ENCODE measurements at places on chromosomes 7 and 10.

- no peak for DNase-seq
Observed at GRCh38 chr7:49707891-49708290, 65.5 kb upstream of the VWC2 start.

- no peak for DNase-seq
Observed at GRCh38 chr7:129465080-129465479, 30.8 kb downstream of the STRIP2 start.

DNA sequence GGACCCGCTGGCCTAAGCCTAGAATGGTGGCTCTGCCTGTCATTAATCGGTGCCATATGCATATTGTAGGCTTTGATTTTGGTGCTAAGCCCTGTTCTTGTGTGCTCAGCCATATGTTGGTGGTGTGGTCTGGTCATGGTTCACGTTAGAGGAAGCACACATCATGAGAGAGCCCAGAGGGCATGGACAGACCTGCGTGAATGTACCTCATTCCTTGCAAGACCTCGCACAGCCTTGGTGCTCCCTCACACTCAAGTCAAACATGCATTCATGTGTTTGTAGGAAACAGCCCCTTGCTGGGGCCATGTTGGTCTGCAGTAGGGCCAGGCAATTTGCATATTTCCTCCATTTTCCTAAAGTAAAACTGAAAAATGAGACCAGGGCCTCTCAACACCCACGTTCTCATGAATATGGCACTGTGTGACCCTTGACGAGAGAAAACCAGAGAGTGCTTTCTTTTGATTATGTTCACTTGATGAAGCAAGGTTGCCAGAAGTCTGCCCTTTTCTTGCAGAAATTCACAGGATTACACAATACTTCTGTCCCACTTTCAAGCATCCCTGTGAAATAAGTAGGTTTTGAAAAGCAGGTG, 268.7 kb downstream of the CELF2 start:
- no peak for DNase-seq

DNA sequence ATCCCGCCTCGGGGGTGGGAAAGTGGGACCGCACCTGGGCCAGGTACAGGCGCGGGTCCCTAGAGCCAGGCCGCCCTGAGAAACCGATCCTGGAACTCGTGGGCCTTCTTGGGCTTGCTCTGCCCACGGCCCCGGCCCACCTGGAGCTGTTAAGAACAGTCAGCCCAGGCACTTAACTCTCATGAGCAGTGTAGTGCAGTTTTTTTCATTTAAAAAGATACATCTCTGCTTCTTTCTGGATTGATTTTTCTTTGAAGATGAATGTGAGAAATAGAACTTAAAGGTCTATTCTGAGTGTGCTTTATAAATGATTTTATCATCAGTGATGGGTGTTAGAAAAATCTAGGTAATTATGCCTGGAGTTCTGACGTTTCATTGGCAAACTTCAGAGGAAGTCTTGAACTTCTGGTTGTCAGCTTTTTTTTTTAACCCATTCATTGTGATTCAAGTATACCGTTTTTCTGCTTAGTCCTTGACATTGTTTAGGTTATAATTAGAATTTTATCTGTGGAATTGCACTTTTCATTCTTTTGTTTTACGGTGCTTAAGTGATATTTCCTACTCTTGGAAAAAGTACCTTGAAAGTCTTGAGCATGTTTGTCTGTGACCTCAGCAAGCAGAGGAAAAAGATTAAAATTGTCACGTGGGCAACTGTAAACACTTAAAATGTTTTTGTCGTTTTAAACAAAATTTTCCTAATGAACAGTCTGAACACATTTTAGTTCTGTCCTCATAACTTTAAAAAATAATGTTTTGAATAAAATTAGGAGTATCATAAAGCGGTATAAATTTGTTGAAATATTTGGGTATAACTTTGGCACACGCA, 906 bp downstream of the CDK1 start:
- no peak for DNase-seq

GRCh38 chr7:44471436-44471835, 19.0 kb downstream of the NUDCD3 start:
- DNase-seq: no peak

DNA sequence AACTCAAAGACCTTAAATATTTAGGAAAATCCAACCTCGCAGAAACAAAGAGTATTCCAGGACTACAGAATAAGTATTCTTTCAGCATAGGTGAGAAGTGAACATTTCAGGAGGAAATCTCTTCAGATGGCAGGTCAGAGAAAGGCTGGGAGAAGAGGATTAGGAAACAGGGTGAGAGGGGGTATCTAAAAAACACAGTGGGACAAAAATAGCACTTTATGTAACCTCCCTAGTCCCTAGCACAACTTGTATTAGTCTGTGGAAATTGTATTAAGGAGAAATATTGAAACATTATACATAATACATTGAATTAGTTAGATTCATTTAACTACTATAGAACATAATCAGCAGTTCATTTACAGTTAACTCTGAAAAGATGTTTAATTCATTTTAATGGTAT, 192.3 kb downstream of the CACNB2 start:
- no peak for DNase-seq

- no peak for DNase-seq
Observed at GRCh38 chr10:88642209-88642608, 22.0 kb upstream of the LIPF start.

- DNase-seq: no peak
Observed at GRCh38 chr7:5553298-5553877, 129.8 kb upstream of the TNRC18 start.

- no peak for DNase-seq
Observed at GRCh38 chr7:131844369-131844768, 287.9 kb upstream of the PODXL start.

GRCh38 chr7:12570168-12570533, 369 bp upstream of the SCIN start:
- DNase-seq: no peak

DNA sequence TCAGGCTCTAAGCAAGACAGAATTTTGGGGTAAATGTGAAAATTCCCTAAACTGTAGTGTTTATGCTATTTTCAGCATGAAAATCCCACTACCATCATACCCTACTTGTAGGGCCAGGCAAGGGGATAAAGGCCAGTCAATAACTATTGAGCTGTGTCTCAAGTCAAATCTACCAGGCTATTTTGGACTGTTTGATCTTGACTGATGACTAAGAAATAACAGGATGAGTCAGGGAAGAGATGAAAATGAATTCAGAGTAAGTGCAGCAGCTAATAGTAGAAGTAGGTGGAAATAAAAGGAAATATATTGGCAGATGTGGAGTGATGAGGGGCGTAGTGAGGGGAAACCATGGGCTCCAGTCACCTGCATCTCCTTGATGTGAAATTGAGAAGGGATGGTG, 225.8 kb upstream of the PHYHIPL start:
- no peak for DNase-seq

DNA sequence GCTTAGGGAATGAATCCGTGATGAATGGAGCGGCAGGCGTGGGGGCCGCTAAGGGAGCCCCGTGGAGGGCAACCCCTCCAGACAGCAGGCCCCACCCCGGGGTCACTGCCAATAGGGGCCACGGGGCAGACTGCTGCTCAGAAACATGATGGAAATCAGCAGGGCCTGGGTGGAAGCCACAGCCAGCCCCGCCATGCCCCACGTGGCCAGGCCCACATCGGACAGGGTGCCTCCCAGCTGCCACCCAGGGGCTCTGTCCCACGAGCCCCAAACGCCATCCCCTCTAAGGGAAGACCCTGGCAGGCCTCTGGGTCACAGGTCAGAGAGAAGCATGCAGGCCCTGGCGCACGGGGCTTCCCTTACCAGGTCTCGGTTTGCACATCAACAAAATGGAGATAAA, 28.4 kb downstream of the TNRC18 start:
- no peak for DNase-seq

- no peak for DNase-seq
Observed at GRCh38 chr10:73959484-73960243, 38.3 kb upstream of the VCL start.

DNA sequence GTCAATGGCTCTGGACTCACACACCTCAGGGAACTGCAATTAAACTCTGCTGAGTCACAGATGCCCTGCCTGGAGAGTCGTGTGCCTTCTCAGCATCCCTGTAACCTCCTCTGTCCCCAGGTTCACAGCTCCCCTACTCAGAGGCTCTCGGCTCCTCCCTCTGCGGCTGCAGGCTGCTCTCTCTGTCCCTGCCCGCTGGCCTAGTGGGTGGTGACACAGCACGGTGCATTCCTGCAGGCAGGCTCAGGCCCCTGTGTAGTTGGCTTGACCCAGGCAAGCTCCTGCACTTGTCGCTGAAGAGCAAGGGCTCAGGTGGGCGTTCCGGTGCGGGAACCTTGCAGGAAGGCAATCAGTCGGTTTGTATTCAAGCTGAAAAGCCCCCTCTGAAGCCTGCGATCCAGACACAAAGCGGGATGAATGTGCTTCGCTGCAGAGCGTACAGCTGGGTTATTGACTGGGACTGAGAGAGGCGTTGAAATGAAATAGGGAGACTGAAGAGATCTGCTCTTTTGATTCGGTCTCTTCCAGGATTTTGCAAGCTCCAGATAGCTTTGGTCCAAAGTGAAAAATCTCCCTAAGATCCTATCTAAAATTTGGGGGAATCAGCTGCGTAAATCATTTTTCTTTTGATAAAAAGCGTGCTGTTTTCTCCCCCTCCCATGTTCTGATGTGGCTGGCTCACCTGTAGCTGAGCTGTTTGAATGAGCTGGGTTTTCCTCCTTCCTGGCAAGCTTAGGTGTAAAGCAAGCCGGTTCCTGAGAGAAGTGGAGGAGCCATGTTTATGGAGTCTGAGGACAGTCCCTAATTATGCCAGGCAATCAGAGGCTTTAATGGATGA, 208.7 kb upstream of the PHYHIPL start:
- no peak for DNase-seq

- DNase-seq: no peak
Observed at GRCh38 chr7:155009570-155010157, 6.7 kb upstream of the PAXIP1 start.

DNA sequence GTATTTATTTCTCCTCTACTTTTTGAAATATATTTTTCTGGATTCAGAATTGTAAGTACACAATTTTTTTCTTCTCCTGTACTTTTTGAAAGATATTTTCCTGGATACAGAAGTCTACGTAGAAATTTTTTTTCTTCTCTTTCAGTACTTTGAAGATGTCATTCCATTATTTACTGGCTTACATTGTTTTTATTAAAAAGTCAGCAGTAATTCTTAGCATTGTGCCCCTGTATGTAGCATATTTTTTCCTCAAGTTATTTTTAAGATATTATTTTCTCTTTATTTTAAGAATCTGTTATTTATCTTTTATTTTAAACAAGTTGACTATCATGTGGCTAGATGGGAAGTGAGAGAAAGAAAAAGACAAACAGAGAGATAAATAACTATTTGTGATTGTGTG, 119.0 kb upstream of the NPSR1 start:
- DNase-seq: no peak

GRCh38 chr10:99531696-99532593, 797 bp upstream of the NKX2-3 start:
- no peak for DNase-seq

DNA sequence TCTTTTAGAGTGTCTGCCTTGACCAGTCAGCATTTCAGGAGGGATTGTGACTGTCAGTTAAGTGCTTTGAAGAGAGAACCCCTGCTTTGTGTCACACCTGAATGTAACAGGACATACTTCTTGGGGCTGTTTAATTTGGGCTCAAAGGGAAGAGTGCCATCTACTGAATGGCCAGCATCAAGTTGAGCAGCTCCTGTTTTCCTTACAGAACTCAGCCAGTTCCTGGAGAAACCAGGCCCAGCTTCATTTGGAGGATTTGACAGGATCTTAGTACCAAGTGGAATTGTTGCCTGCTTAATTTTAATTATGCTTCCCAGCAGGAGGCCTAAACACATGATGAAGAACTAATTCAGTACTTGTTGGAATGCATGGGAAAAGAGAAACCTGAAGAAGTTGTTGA, 8.3 kb downstream of the ADD3 start:
- no peak for DNase-seq

DNA sequence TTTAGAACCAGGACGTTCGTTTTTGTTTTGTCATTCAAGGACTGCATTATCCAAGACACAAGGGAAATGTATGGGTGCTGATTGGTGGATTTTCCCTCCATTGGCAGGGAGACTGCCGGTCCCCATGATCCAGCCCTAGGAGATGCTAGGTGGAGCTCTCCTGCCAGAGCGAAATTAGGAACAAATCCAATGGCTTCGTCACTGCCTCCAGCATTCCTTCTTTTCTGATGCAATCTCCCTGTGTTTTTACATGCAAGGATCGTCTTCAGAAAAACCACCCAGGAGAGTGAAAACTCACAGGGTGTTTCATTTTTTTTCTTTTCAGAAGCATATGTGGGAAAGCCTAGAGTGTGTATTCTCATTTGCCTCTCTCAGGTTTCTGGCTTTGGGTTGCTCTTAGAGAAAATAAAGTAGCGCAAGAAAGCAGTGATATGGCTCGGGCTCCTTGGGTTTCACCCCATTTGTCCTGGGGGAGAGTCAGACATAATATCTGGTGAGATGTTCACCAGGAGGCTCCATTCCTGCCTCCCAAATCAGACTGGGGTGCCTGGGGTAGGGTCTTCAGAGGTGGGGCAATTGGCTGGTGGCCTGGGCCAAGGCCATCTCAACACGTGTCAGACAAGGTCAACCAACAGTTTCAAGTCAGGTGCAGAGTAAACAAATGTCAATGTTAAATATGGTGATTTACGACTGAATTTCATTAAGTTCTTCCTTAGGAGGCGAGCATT, 450.9 kb upstream of the MKI67 start:
- no peak for DNase-seq

GRCh38 chr7:113159746-113160339, 41.5 kb upstream of the SMIM30 start:
- DNase-seq: no peak

- peak; percentile 56 for DNase-seq
Observed at GRCh38 chr7:22854158-22855048, 31.8 kb upstream of the TOMM7 start.
